Stimulated activated CD8-positive, alpha-beta memory T cell treated with anti-CD3 and anti-CD28 coated beads, Interleukin-4, amount 100 ng/mL, for 4 hours (primary cell): ENCODE measurements at places on chromosomes 5 and 9.

DNA sequence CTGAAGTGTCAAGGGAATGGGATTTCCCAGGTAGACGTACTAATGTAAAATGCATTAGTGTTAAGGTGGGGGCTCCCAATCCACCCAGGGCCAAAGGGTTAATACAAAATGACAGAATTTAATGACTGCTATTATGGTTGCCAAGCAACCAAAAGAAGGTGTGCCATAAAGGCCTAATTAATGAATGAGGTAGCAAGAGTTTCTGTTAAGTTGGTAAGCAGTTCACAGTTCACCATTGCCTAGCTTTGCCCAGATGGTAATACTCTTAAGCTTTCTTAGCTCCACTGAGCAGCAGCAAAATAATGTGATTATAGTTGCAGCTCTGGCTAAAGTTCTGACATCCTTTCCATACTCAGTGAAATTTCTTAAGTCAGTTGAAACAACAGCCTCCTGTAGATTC lies 211.7 kb downstream of the DENND1A start:
- no peak for DNase-seq

GRCh38 chr5:163437309-163438182 lies at the start of gene CCNG1:
Gene CCNG1, plus strand, starts transcription at chr5:163437595. Its CDS starts 1,662 bp downstream, at chr5:163439257.
- peak; percentile 75 for DNase-seq

DNA sequence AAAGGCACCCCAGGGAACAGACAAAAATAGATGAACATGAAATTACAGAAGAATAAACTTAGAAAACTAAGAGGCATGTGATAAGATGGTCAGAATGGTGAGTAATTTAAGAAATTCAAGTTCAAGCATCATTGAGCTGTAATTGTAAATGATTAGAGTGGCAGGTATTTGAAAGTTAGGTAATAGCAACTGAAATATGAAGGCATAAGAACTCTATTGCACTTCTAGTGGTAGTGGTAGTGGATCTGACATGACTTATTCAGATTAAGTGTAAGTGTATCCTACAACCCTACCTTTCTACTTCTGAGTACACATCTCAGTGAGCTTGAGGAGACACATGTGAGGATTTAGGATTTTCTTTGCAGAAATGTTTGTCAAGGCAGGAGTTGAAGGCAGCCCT lies 192.9 kb upstream of the RIOK2 start:
- DNase-seq, result no peak

GRCh38 chr5:80184235-80185023 lies 71.4 kb downstream of the SERINC5 start:
- DNase-seq, result no peak

DNA sequence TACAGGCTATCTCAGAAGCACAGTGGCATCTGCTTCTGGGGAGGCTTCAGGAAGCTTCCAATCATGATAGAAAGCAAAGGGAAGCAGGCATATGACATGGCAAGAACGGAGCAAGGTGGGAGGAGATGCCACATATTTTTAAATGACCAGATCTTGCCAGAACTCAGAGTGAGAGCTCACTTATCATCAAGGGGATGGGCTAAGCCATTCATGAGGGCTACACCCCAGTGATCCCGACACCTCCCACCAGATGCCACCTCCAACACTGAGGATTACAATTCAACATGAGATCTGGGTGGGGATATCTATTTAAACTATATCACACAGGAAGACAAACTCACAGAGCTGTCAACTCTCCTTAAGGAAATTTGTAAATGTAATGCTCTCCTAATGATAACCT lies 258.8 kb downstream of the SPOCK1 start:
- DNase-seq, result no peak
